Stimulated activated CD8-positive, alpha-beta memory T cell treated with anti-CD3 and anti-CD28 coated beads, Interleukin-7, amount 100 ng/mL, for 1 hour (primary cell): ENCODE measurements at places on chromosomes 3 and 15.

- DNase-seq = no peak
Measured at GRCh38 chr3:127072971-127073783, 90.3 kb downstream of the PLXNA1 start.

- DNase-seq = no peak
Measured at GRCh38 chr3:72810063-72810462, 38.2 kb downstream of the SHQ1 start.

- DNase-seq = no peak
Measured at GRCh38 chr15:88636050-88636449, 2.8 kb upstream of the ISG20 start.

DNA sequence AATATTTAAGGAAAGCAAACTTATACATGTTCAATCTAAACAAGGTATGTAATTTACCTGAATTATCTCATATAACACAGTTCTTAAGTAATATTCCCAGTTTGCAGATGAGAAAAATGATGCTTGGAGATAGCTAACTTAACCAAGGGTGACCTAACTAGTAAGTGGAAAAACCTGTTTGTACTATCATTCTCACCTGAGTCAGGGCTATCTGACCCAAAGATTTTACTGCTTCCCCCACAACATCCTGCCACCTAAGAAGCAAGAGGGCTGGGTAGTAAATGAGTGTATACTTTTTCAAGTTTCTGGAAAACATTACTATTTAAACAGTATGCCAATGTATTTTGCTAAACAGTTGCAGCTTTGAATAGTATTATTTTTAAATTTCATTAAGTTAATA, 10.6 kb downstream of the TP63 start:
- DNase-seq = no peak

- DNase-seq = no peak
Measured at GRCh38 chr3:24907106-24907505, 412.5 kb upstream of the THRB start.
